Panc1 (cell line): ENCODE measurements at places on chromosomes 3 and 15. TPM values are rescaled to one million over a fixed set of nuclear protein-coding genes. Genes with fewer than 3 reads are reported as not detected.

GRCh38 chr15:62612771-62613170 lies 429.8 kb upstream of the TPM1 start:
- no peaks in the 10 kb centered on the region for H3K36me3 ChIP-seq
- DNase-seq: no peak
- H3K4me3 ChIP-seq: no peak overlapping the region
- no peak overlapping the region for H3K27ac ChIP-seq
- H3K4me1 ChIP-seq: no peaks in the 10 kb centered on the region

DNA sequence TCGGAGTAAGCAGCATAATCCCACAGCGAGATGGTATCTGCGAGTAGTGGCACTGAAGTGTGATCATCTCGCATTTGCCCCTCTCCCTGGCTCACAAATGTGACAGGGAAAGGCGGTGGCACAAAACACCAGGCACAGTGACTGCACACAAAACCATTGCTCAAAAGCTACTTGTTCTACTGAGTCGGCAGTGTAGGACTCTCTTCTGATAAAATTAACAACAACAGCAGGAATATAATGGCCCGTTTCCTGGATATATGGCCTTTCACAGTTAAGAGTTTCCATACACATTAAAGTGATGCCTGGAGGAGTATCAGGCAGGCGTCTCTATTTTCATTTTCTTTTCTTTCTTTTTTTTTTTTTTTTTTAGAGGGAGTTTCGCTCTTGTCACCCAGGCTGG lies 69.0 kb downstream of the MYO1E start:
- H3K4me1 ChIP-seq: peaks cover 78% of the 10 kb centered on the region
- DNase-seq: no peak
- peak overlapping the region; percentile 74 for H3K27ac ChIP-seq
- H3K36me3 ChIP-seq: no peaks in the 10 kb centered on the region
- H3K4me3 ChIP-seq: no peak overlapping the region
- H3K27me3 ChIP-seq: no peaks in the 10 kb centered on the region

DNA sequence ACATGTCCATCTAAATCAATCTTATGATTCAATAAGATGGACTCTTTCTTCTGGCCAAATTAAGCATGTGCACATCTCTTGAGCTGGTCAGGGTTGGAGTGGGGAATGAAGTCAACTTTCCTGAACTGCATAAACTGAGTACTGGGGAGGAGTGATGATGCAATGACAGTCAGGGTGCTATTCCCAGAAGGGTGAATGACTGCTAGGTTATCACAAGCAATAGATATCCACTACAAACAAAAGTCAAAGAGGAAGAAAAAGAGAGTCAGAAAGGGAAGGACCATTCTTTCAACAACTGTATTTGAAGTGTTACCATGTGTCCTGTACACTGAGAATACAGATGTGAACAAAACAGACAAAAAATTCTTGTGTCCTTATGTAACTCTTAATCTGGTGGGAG lies 70.0 kb downstream of the ALCAM start:
- H3K27me3 ChIP-seq: no peaks in the 10 kb centered on the region
- H3K4me1 ChIP-seq: no peaks in the 10 kb centered on the region
- H3K36me3 ChIP-seq: no peaks in the 10 kb centered on the region
- H3K4me3 ChIP-seq: no peak overlapping the region
- DNase-seq: no peak
- no peak overlapping the region for H3K27ac ChIP-seq

- no peak overlapping the region for H3K4me3 ChIP-seq
- no peak for DNase-seq
- H3K36me3 ChIP-seq: no peaks in the 10 kb centered on the region
- no peaks in the 10 kb centered on the region for H3K27me3 ChIP-seq
- no peak overlapping the region for H3K27ac ChIP-seq
Observed at GRCh38 chr15:80494351-80494751, 90.2 kb downstream of the ARNT2 start.

DNA sequence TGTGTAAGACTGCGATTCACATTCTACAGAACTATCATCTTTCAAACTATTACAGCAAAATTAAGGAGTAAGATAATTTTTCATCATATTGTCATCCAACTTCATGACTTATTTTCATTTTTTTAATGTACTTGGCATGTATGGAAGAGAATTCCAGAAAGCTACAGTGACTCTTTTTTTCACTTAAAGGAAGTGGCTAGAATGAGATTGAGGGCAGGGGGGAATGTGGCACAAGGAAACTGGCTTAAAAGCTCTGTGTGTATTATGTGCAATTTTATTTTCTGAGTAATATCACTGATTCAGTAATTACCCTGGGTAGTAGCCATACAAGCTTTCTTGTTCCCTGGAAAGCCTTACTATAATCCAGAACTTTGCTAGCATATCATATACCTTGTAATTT lies 94.6 kb downstream of the FILIP1L start:
- DNase-seq: no peak
- no peaks in the 10 kb centered on the region for H3K27me3 ChIP-seq
- no peak overlapping the region for H3K27ac ChIP-seq
- H3K4me1 ChIP-seq: no peaks in the 10 kb centered on the region
- no peak overlapping the region for H3K4me3 ChIP-seq
- H3K36me3 ChIP-seq: no peaks in the 10 kb centered on the region

The BDH1 gene
- 4.8 TPM for total RNA-seq

The ANP32A gene
- 226 TPM for total RNA-seq

The SERPINI1 gene
- total RNA-seq: 8.0 TPM

The MKRN2 gene
- 19.4 TPM for total RNA-seq

The GPR62 gene
- total RNA-seq: not detected

The PATL2 gene
- total RNA-seq: 0.49 TPM

The VGLL3 gene
- total RNA-seq: 0.15 TPM
